ENCODE measurements at places on chromosomes 16 and 17.
A peak's percentile ranks its signal among the peaks of the same experiment; 100 is the strongest.

DNA sequence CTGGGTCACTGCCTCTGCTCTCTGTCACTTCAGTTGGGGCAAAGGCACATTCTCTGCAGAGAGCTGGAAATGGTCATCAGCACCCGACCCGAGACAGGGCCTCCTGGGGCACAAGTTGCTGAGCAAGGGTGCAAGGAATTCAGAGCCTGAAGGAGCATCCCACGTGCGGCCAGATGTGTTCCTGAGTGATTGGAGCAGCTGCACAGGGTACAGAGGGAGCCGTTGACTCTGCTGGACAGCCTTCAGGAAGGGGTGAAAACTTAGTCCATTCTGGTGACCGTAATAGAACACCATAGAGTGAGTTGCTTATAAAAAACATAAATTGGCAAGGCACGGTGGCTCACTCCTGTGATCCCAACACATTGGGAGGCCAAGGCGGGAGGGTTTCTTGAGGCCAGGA lies 106.8 kb downstream of the CCDC182 start:
- DNase-seq = no peak

DNA sequence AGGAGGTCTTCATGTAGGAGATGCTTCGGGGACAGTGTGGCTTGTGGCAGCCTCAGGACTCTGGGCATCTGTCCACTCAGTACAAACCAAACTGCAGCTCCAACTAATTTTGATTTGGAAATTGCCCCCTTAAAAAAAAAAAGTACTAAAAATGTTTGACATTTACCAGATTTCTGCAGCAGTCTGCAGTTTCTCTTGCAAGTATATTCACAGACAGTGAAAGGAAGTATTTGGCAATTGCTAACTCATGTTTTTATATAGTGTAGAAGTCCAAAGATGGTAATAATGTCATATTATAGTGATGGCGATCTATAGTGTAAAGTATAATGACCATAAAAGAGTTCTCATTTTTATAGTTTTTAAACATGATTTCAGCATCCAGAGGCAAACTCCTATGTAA lies 218.6 kb downstream of the PRKCA start:
- DNase-seq = no peak

DNA sequence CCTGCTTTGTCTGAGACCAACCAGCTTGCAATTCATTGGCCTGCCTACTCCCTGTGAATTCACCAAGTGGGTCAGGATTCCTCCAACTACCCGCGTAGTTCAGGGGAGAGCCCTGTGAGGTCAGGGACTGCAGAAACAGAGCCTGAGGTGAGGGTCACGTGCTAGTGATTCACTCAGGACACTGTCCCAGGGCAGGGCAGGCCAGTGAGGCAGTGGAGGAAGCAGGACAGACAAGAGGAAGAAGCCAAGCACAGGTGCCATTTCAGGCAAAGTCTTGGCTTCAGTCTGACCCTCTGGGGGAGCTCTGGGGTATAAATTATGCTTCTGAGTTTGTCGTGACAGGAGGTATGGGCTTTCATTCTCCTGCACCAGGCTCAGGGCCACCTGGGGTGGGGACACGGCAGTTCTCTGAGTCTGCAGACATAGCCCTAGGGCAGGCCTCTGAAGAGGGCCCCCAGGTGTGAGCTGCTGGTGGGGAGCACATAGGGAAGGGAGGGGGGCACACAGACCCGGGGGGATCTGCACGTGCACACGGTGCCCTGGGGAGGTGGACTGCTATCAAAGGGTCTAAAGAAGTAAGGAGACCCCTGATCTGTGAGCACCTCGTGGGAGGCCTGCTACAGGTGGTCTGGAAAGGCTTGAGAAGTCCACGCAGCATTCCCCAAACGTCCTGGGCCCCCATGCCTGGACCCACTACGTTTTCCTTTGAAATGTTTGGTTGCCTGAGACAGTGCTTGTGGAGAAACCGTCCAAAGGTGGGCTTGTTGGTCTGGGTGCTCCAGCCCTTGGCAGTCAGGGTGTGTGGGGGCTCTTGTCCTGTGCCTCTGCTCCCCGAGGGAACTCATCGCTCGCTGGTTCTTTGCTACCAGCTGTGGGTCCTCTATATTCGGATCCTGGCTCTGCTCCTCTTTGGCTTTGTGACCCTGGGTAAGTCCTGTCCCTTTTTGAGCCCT lies 46.4 kb downstream of the NKD1 start:
- DNase-seq = no peak

DNA sequence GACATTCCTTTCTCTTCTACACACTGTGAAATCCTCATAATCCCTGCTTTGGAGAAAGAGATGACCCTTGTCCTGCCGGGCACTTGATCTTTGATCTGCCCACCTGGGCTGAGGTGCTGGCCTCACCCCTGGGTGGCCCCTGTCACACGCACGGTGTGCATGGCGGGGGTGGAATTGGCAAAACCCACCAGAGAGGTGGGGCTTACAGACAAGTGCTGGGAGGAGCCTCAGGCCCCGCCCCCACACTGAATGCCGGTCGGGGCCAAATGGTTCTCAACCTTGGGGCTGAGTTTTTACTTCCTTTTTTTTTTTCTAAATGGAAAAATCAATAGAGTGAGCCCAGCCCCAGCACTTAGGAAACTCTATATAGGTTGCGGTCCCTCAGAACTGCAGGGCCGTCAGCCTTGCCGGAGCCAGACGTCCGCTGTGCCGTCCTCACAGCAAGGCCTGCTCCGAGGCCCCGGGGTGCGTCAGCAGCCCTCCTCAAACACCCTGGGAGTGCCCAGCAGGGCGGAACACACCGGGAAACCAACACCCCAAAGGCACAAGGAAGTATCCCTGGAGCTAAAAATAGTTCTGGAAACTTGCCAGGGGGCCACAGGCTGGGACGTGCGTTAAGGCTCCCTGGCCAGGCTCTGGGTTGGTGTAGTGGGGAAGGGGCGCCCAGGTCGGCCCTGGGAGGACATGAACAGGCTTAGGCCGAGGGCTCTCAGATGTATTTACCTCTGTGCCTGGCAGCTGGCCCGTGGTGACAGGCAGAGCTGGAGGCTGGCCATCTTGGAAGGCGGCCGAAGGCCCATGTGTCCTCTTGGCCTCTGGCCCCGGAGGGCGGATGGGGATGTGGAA lies 11.0 kb downstream of the GPRC5C start:
- peak; percentile 95 for DNase-seq

DNA sequence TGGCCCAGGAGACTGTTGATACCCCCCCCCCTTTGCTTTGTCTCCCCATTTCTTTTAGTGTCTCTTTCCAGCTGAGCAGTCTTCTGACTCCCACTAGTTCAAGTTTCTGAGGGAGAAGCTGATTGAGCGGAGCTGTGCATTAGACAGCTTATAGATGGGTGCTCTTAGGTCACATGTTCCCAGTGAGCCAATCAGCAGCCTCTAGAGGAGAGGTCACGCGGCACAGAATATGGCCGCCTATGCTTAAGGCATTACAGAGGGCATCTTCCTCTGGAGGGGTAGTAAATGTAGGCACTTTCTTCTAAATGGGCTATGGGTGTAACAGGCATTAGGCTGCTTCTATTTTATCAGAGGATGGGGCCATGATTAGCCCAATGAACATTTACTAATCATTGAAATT lies 131.6 kb downstream of the CDH13 start:
- no peak for DNase-seq

- no peak for DNase-seq
Measured at GRCh38 chr16:9738690-9739089, 443.5 kb downstream of the GRIN2A start.

- DNase-seq = no peak
Measured at GRCh38 chr17:1939981-1940809, 84.9 kb downstream of the RTN4RL1 start.

- no peak for DNase-seq
Measured at GRCh38 chr16:66580605-66581209, 1.4 kb downstream of the CMTM2 start.

DNA sequence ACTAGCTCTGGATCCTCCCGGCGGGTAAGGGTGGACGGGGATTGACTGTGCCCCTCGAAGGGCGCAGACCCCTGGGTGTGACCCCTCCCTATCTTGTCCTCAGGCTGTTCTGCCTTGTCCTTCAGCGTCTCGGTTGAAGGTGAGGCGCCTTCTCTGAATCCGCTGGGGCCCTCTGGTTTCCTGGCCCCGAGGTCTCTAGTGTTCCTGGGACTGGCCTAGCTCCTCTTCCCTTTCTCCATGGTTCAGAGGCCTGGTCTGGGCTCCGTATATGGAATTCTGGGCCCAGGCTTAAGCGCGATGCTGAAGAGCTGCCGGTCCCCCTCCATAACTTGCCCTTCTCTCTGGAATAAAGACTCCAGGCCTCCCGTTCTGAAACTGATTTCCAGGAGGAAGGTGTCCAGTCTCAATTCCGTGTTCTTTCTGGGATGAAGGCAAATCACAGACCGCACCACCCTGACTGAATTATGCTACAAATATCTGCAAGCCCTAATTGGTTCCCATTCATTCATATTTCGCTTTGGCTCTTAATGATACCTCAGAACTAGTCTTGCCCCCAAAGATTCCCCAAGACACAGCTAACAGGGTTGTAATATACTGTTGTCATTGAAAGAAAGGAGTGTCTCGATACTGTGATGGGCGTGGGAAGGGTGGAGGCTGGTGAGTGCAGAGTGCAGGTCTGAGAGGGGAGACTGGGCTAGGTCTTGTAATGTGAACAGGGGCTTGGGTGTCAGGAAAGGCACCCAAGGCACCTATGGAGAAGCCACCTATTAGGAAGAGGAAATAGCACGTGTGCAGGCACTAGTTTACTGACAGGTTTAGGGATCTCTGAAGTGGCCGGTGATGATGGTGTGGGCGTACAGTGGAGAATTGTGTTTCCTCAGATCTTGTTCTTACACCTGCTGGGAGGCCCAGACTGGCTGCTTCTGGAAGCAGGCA lies 851 bp downstream of the EDC4 start:
- no peak for DNase-seq

DNA sequence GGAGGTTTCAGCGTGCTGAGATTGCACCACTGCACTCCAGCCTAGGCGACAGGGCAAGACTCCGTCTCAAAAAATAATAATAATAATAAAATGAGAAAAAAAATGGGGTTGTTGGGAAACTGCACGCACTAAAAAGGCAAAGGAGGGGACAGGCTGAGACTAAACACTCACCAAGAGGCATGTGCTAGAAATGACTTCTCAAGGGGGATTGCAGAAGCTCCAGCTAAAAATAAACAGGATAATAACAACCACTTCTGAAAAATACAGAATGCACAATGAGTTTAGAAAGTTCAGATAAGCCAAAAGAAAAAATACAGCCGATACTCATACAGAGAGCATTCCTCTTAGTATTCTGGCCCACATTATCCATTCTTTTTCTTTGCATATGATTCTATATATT lies 15.1 kb upstream of the TIMP2 start:
- DNase-seq = no peak

DNA sequence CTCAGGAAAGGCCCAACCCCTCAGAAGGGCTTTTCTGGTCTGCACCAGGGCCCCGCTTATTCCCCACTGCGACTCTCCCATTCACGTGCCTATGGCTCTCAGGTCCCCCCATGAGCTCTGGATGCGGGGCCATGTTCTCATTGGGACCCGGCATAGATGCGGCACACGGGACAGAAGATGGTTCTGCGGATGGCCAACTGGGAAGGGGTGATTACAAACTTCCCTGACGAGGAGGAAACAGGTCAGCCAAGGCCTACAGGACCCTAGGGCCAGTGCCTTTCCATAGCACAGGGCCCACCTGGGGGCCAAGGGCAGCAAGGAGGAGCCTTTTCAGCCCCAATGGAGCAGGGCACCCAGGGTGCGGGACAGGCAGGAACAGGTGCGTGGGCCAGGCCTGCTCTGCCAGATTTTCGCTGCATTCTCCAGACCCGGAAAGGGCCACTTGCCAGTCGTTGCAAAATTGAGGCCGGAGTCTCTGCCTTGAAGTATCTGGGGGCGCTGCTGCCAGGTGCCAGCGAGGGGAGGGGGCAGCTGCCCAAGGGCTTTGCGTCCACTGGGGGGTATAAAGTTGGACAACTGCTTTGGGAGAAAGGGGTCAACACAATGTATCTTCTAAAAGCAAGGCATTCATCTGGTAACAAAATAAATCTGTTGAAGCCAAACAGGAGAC lies 20.5 kb downstream of the SLC7A5 start:
- DNase-seq = no peak
